Type B pancreatic cell (in vitro differentiated cells): ENCODE measurements at places on chromosomes 4 and X.
A peak's percentile ranks its signal among the peaks of the same experiment; 100 is the strongest.

- DNase-seq, result no peak
- no peaks in the 10 kb centered on the region for H3K27me3 ChIP-seq
- H3K27ac ChIP-seq, result peak overlapping the region; percentile 87
- H3K4me1 ChIP-seq, result no peaks in the 10 kb centered on the region
Observed at GRCh38 chr4:23290656-23291055, 597.9 kb downstream of the GBA3 start.

DNA sequence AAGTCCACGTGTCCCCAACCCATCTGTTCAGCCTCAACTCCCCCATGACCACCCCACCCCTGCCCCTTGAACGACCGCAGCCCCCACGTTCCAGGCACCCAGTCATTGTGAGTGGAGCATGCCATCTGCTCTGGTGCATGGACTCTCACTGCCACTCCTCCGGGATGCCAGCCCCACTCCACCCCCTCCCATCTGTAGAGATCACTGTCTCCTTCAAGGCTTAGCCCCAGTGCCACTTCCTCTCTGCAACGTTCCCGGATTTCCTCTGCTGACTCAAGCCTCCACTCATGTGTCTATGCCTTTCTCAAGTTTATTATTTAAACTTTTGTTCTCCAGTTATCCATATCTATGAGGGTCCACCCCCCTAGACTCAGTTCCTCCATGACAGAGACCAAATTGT is 54.0 kb downstream of the MAML3 start:
- peaks cover 15% of the 10 kb centered on the region for H3K36me3 ChIP-seq
- peaks cover 56% of the 10 kb centered on the region for H3K4me1 ChIP-seq
- no peaks in the 10 kb centered on the region for H3K27me3 ChIP-seq
- peak overlapping the region; percentile 74 for H3K27ac ChIP-seq
- peak overlapping the region; percentile 7 for H3K4me3 ChIP-seq
- DNase-seq, result no peak

- no peak overlapping the region for H3K4me3 ChIP-seq
- DNase-seq, result no peak
- H3K27ac ChIP-seq, result no peak overlapping the region
- no peaks in the 10 kb centered on the region for H3K27me3 ChIP-seq
Observed at GRCh38 chrX:10107483-10107882, 49.3 kb upstream of the CLCN4 start.

GRCh38 chr4:168550064-168550766 is 53.4 kb downstream of the PALLD start:
- H3K36me3 ChIP-seq, result no peaks in the 10 kb centered on the region
- DNase-seq, result no peak
- peaks cover 47% of the 10 kb centered on the region for H3K4me1 ChIP-seq

- H3K36me3 ChIP-seq, result peaks cover under 1% of the 10 kb centered on the region
- no peaks in the 10 kb centered on the region for H3K4me1 ChIP-seq
- DNase-seq, result no peak
- no peaks in the 10 kb centered on the region for H3K27me3 ChIP-seq
Observed at GRCh38 chr4:31984872-31985271, 1264.7 kb downstream of the PCDH7 start.

DNA sequence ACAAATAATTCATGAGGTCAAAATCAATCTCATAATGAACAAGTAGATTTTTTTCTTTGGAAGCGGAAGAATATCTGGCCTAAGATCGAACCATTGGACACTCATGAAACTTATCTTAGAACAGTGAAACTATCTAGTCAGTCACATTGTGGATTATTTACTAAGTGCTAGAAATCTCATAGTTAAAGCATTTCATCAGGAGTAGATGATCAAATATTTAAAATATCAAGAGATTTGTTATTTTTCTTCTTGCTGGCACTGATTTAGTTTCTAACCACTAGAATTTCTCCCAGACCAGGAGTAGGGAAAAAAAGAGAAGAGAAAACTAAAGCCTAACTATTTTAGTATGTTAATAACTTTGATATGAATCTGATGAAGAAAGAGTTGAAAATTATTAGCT is 105.5 kb downstream of the SHROOM3 start:
- no peak overlapping the region for H3K27ac ChIP-seq
- no peak for DNase-seq
- H3K36me3 ChIP-seq, result no peaks in the 10 kb centered on the region
- peaks cover 43% of the 10 kb centered on the region for H3K4me1 ChIP-seq
- H3K4me3 ChIP-seq, result no peak overlapping the region
- H3K27me3 ChIP-seq, result no peaks in the 10 kb centered on the region

GRCh38 chrX:68831405-68832100 is 2.7 kb downstream of the EFNB1 start:
- no peaks in the 10 kb centered on the region for H3K36me3 ChIP-seq
- H3K27ac ChIP-seq, result peak overlapping the region; percentile 76

GRCh38 chr4:58603951-58604350 is 1493.8 kb upstream of the IGFBP7 start:
- no peak for DNase-seq
- no peaks in the 10 kb centered on the region for H3K27me3 ChIP-seq
- no peak overlapping the region for H3K4me3 ChIP-seq
- H3K4me1 ChIP-seq, result peaks cover 9% of the 10 kb centered on the region

DNA sequence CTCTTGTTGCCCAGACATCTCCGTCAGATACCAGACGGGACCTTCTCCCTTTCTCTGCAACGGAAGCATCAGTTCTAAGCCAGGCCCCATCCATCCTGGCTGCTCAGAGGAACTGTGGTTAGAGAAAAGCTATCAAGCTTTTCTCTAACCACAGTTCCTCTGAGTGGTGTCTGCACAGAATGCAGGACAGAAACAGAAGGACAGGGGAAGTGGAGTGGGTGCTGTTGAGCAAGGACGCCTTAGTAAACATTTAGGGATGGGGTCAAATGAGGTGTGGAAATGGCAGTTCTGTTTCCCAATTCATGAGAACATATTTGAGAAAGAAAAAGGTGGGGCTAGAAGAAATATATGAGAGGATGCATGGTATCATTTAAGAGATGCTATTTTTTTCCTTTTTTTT is 283.8 kb downstream of the CRLF2 start:
- H3K27me3 ChIP-seq, result peaks cover 5% of the 10 kb centered on the region
- no peaks in the 10 kb centered on the region for H3K36me3 ChIP-seq
- H3K27ac ChIP-seq, result no peak overlapping the region
- H3K4me3 ChIP-seq, result no peak overlapping the region

GRCh38 chr4:73984736-73985527 is 3.1 kb downstream of the PPBP start:
- H3K27me3 ChIP-seq, result peaks cover 39% of the 10 kb centered on the region
- no peak overlapping the region for H3K4me3 ChIP-seq
- DNase-seq, result no peak
- no peaks in the 10 kb centered on the region for H3K4me1 ChIP-seq

DNA sequence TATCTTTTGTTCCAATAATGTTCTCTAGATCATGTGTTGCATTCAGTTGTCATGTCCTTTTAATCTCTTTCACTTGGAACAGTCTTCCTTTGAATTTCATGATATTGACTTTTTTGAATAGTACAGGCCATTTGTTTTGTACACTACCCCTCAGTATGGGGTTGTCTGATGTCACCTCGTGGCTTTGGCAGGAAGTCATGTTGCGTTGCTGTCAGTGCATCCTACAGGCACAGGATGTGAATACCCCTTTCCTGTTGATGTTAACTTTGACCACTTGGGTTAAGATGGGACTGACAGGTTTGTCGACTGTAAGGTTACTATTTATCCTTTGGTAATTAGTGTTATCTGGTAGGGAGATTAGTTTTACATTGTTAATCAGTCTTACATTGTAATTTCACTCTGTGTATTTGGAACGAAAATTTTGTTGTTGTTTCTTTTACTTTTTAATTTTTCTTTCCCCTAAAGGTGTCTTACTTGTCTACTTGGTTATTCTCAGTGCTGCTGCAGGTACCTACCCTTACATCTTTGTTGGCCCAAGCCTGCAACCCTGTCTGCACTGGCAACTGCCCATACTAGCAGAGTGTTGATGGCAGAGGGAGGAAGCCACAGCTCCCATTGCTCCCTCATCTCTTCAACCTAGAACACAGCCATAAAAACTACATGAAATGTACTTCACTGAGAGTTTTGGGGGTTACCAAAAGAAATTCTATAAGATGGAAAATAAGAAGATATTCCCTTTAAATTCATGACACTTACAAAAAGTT is 14.7 kb upstream of the ATP8A1 start:
- no peaks in the 10 kb centered on the region for H3K36me3 ChIP-seq
- H3K4me1 ChIP-seq, result peaks cover 6% of the 10 kb centered on the region
- no peak for DNase-seq

GRCh38 chr4:7146059-7146785 is 46.1 kb upstream of the SORCS2 start:
- DNase-seq, result no peak
- peaks cover 22% of the 10 kb centered on the region for H3K4me1 ChIP-seq
- H3K27me3 ChIP-seq, result peaks cover 13% of the 10 kb centered on the region
- H3K36me3 ChIP-seq, result no peaks in the 10 kb centered on the region
- peak overlapping the region; percentile 29 for H3K27ac ChIP-seq

- DNase-seq, result no peak
- peaks cover 9% of the 10 kb centered on the region for H3K27me3 ChIP-seq
- no peak overlapping the region for H3K4me3 ChIP-seq
- H3K4me1 ChIP-seq, result no peaks in the 10 kb centered on the region
- no peak overlapping the region for H3K27ac ChIP-seq
Observed at GRCh38 chrX:1906028-1906427, 291.2 kb downstream of the ASMT start.

GRCh38 chrX:153902385-153902784 is 2.1 kb upstream of the AVPR2 start:
- no peaks in the 10 kb centered on the region for H3K36me3 ChIP-seq
- no peak overlapping the region for H3K4me3 ChIP-seq
- DNase-seq, result no peak
- H3K4me1 ChIP-seq, result no peaks in the 10 kb centered on the region
- peaks cover 3% of the 10 kb centered on the region for H3K27me3 ChIP-seq

DNA sequence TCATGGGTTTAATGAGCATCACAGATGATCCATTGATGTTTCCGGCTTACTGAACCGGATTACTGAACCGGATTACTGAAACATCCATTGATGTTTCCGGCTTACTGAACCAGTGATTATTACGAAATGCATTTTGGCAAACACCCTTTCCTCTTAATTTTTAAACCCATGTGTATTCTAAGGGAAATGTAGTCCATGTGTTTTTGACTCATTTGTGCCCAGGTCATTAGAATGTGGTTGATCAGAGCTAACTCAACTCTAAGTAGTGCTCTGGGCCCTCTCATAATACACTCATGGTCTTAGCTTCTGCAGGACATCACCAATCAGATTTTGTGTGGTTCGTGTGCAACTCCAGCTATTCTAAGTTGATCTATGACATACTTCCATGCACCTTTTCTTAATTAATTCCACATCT is 141.6 kb downstream of the SPATA18 start:
- no peaks in the 10 kb centered on the region for H3K27me3 ChIP-seq
- peaks cover 9% of the 10 kb centered on the region for H3K4me1 ChIP-seq
- H3K4me3 ChIP-seq, result no peak overlapping the region
- no peaks in the 10 kb centered on the region for H3K36me3 ChIP-seq
- H3K27ac ChIP-seq, result no peak overlapping the region

GRCh38 chr4:88276952-88277710 is 7.2 kb downstream of the PPM1K start:
- H3K27me3 ChIP-seq, result no peaks in the 10 kb centered on the region
- no peak for DNase-seq
- H3K36me3 ChIP-seq, result peaks cover 20% of the 10 kb centered on the region
- peaks cover 16% of the 10 kb centered on the region for H3K4me1 ChIP-seq

DNA sequence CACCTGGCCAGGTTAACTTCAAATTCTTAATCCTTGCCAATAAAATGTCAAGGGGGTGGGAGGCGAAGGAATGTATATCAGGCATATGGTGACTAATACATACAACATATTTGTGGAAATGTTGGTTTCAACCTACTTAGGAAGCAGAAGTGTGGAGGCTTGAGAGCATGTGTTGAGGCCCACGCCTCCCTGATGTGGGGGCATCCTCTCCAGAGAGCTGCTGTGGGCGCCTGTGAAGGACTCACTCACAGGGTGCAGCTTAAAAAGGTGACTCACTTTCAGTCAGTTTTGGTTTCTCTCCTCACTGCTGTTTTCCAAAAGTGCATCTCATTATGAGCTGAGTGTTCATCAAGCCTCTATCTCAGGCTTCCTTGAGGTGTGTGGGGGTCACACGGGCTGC is 27.5 kb downstream of the LNX1 start:
- H3K4me1 ChIP-seq, result peaks cover 2% of the 10 kb centered on the region
- H3K27ac ChIP-seq, result no peak overlapping the region
- DNase-seq, result no peak
- H3K36me3 ChIP-seq, result no peaks in the 10 kb centered on the region
- H3K4me3 ChIP-seq, result no peak overlapping the region
- H3K27me3 ChIP-seq, result peaks cover 7% of the 10 kb centered on the region

- H3K4me3 ChIP-seq, result no peak overlapping the region
- H3K36me3 ChIP-seq, result no peaks in the 10 kb centered on the region
- no peak for DNase-seq
- no peaks in the 10 kb centered on the region for H3K27me3 ChIP-seq
- H3K4me1 ChIP-seq, result peaks cover 6% of the 10 kb centered on the region
Observed at GRCh38 chrX:69179380-69179911, 14.2 kb upstream of the PJA1 start.

DNA sequence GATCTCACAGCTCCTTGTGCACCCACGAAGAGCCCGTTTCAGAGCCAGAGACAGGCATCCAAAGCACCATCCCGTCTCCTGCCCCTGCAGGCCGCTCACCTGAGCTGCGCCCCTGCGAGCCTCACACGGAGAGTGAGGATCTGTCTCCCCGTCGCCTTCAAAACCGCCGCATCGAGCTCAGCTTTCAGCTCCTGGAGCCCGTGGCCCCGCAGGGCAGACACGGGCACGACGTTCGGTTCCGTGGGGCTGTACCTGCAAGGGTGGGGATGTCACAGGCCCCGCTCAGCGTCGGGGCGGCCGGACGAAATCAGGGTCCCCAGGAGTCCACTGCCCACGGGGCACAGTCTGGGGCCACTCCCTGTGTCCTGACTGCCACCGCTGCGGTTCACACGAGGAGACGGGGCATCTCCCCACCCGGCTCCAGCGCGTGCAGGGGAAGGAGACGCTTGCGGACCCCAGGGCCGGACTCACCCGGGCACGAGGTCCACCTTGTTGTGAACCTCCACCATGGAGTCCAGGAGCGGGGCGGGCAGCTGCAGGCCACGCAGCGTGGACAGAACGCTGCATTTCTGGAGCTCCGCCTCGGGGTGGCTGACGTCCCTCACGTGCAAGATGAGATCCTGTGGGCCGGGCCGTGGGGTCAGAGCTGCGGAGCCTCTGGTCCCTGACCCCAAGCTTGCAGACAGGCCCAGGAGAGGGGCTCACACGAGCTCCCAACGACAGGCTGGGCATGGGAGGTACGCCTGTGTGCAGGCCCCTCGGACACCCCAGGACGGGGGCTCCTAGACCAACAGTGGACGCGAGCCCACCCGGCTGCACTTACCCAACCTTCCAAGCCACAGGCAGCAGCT is 11.1 kb downstream of the GTPBP6 start:
- no peak overlapping the region for H3K4me3 ChIP-seq
- no peaks in the 10 kb centered on the region for H3K4me1 ChIP-seq
- H3K27me3 ChIP-seq, result no peaks in the 10 kb centered on the region
- H3K27ac ChIP-seq, result no peak overlapping the region
- peaks cover 25% of the 10 kb centered on the region for H3K36me3 ChIP-seq

- H3K4me1 ChIP-seq, result peaks cover 7% of the 10 kb centered on the region
- H3K27me3 ChIP-seq, result peaks cover 8% of the 10 kb centered on the region
- H3K36me3 ChIP-seq, result no peaks in the 10 kb centered on the region
- no peak overlapping the region for H3K27ac ChIP-seq
- no peak for DNase-seq
- H3K4me3 ChIP-seq, result no peak overlapping the region
Observed at GRCh38 chrX:69388526-69388925, 115.6 kb upstream of the NALF2 start.
